ENCODE measurements at places on chromosomes 12 and 14. TPM values are rescaled to one million over a fixed set of nuclear protein-coding genes. Genes with fewer than 3 reads are reported as not detected.

DNA sequence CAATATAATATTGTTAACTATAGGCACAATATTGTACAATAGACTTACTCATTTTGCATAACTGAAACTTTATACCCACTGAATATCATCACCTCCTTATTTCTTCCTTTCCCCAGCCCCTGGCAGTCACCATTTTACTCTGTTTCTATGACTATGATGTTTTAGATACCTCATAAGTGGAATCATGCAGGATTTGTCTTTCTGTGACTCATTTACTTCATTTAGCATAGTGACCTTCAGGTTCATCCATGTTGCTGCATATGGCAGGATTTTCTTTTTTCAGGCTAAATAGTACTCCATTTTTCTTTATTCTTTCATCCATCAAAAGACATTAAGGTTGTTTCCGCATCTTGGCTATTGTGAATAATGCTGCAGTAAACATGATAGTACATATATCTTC, 18.9 kb downstream of the USP15 start:
- no peak for DNase-seq

DNA sequence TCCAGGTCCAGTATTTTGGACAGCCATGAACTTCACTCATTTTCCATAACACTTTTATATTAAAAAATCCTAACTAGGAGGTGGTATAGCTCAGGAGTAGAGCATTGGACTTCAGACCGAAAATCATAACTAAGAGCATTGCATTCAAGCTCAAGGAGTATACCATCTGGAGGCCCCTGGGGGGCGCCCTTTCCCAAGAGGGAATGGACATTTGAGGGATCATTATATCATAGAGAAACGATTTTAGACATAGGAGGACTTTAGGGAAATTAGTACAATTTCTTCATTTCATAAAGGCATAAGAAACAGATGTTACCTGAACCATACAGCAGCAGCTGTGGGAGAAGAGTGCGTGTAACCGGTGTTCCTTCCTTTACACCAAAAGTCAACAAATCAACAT, 5.2 kb upstream of the ATG14 start:
- no peak for DNase-seq

DNA sequence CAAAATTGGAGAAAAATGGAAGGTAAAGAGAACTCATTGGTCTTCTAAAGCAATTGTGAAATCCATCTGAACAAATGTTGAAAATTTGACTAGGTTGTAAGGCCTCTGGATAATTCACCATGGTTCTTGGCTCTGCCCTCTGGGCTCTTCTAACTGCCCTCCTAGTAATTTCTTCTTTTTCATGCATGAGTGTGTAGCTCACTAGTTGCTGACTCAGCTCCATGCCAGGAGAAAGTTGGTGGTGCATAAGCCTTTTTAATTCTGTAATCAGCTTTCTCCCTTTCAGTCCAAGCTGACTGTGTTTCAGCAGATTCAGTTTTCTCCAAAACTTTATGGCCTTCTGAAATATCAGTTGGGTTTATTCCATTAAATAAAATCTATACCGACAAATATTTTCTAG, 877.8 kb upstream of the ATXN7L3B start:
- no peak for DNase-seq

Gene MMP14
- 2.2 TPM for total RNA-seq

DNA sequence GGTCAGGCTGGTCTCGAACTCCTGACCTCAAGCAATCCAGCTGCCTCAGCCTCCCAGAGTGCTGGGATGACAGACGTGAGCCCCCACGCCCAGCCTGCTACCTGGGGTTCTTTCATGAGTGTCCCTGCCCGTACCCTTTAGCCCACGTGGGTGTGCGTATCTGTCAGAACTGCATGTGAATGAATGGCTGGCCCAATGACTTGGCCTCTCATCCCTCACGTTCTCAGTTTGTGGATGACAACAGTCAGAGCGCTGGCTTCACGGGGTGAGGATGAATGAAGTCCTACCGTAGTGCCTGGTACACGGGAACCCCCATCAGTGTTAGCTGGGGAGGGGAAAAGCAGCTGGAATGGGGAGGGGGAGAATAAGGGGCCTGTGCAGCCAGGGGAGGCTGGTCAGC, 16.1 kb upstream of the ZDHHC22 start:
- no peak for DNase-seq

DNA sequence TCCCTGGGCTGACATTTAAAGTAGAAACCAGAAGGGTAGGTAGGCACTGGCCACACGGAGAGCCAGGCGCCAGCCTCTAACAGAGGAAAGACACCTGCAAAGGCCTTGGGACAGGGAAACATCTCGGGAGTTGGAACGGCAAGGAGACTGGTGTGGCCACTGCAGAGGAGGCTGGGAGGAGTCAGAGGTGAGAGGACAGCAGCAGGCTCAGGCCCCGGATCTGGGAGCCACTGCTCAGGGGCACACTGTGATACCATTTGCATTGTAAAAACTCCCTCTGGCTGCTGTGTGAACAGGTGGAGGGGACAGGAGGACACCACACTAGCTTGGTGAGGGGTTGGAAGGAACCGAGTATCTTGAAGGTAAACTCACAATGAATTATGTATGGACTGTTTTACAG, 2.7 kb downstream of the ANHX start:
- no peak for DNase-seq

Gene KRT7
- total RNA-seq = 8.0 TPM

Gene NGB
- total RNA-seq = not detected

- no peak for DNase-seq
Observed at GRCh38 chr12:63410197-63410596, 258.1 kb downstream of the DPY19L2 start.

- no peak for DNase-seq
Observed at GRCh38 chr14:81682701-81683100, 149.0 kb upstream of the SEL1L start.

DNA sequence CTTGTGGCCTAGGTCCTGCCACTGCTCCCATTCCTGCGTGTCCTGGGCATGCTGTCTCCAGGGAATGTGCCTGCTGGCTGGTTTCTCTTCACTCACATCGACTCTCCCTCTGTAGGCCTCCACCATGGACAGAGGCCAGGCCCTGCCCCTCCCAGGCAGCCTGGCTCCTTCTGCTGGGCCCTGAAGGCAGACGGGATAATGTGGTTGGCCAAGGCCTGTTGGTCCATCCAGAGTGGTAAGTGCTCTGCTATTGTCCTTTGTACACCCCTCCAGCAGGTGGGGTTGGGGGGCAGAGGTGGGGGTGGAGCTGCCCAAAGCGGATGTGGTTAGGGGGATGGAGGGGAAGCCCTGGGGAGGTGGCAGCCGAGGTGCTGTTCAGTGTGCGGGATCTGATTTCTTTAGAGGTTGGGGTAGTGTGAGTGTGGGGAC, 9.5 kb upstream of the NR4A1 start:
- no peak for DNase-seq

Gene GRIP1
- 0.66 TPM for total RNA-seq

Gene RNASE12
- total RNA-seq = not detected

Gene NINJ2
- total RNA-seq = 1.4 TPM

Gene RPL10L
- total RNA-seq = not detected

Gene KCNK13
- total RNA-seq = not detected

DNA sequence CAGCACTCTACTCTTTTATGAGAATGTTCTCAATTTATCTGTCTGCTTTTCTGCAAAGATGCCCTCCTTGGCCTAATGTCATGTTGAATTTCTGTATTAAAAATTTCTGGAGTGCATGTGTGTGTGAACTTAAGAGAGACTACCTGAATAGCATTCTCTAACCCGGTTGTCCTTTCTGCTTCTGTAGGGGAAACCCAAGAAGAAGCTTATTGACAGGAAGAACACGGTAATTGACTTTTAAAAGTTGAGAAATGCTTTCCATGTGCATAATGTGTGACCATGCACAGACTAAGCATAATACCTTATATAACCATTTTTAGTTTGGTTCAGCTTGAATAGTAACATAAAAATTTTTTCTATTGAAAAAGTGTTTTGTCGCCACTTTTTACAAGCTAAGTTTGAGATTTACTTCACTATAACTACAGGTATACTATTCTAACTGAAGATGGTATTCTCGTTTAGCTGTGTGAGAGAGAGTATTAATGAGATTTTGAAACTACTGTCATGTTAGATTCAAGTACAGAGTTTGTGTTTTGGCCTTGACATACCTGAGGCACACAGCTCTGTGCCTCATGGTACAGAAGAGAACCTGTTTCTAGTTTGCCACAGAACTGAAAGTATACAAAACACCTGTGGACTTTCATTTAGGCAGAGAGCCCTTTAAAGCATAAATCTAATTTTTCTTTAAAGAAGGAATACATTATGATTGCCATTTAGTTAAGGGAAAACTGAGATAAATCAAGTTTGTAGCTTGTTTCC, 96.8 kb downstream of the TTLL5 start:
- DNase-seq = no peak

GRCh38 chr12:114407842-114408411, 2.0 kb upstream of the TBX5 start:
- DNase-seq = no peak

- no peak for DNase-seq
Observed at GRCh38 chr12:34021071-34021470, 1.2 kb upstream of the ALG10 start.
